ENCODE measurements at places on chromosomes 1 and 21.

DNA sequence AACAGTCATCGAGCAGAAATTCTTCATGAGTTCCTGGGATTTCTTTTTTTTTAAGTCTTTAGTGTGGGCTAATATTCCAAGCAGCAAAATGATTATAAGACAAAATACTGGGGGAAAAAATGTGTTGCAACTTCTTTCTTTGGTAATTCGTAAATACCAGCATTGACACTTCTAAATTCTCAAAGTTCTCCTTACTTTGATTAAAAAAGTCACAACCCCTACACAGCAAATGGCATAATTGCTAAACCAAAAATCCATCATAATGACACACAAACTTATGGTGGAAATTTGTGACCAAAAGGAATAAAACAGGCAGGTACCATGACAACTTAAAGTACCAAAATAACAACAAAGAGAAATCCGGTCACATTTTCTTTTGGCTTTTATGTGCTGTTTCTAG is 585.2 kb upstream of the PKN2 start:
- no peak for DNase-seq

- no peak for DNase-seq
Observed at GRCh38 chr1:7259955-7260354, 474.7 kb downstream of the CAMTA1 start.

- DNase-seq: no peak
Observed at GRCh38 chr1:213987422-213987926, 299 bp upstream of the PROX1 start.

DNA sequence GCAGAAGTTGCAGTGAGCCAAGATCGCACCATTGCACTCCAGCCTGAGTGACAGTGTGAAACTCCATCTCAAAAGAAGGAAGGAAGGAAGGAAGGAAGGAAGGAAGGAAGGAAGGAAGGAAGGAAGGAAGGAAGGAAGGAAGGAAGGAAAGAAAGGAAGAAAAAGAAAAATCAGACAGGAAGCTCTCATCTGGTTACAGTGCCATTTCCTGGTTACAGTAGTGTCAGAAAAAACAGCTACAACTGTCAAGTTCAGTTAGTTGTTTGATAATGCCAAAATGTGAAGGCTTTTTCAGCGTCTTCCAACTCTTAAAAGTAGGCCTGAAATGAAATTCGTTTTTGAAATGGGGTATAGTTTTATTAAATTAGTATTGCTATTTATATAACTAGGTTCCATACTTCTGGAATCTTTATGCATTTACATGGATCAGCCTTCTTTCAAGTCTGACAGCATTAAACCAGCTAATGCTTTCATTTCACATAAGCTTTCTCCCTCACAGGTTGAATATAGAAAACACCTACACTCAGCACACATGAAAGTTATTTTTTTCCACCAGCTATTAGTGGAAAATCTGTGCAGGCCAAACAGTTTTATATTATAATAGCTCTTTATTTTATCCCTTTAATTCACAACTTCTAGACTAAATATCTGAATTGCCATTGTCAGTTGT is 21.2 kb downstream of the PTPN22 start:
- DNase-seq: no peak

DNA sequence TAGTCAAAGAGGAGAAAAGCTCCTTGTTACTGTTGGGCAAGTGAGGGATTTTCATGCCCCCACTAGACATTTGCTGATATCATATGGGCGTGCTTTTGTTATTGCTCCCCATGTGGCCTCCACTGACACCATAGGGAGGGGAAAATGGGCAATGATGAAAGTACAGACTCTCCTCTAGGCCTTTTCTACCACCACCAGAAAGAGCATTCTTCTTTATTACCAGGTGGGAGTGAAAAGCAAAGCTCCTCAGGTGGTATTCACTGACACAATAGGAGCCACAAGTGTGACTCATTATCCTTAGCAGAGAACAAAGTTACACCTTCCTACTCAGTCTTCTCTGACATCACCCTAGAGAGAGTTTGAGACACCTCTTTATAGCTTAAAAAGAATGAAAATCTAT is 667.1 kb downstream of the LTN1 start:
- DNase-seq: no peak

GRCh38 chr1:196105901-196106300 is 502.3 kb downstream of the KCNT2 start:
- DNase-seq: no peak

- DNase-seq: no peak
Observed at GRCh38 chr1:178946416-178946815, 75.5 kb upstream of the ANGPTL1 start.

DNA sequence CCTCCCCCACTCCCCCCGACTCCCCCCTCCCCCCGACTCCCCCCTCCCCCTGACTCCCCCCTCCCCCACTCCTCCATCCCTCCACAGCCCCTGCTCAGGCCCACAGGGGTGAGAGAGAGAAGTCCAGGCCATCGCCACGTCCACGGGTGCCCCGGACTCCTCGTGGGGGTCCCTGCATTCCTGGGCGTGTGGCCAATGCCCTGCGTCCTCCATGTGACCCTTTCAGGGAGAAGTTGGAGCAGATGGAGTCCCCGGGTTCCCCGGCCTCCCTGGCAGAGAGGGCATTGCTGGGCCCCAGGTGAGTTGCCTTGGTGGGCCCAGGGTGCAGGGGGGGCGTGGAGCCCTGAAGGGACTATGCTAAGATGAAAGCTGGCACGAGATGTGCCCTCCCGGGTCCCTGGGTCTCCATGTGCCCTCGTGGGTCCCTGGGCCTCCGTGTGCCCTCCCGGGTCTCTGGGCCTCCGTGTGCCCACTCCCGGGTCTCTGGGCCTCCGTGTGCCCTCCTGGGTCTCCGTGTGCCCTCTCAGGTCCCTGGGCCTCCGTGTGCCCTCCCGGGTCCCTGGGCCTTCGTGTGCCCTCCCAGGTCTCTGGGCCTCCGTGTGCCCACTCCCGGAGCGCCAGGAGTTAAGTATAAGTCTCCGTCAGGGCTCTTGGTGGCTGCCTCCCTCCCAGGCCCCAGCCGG is 52.0 kb downstream of the SLC19A1 start:
- DNase-seq: no peak

- no peak for DNase-seq
Observed at GRCh38 chr1:25671929-25672328, 55.3 kb downstream of the MAN1C1 start.

DNA sequence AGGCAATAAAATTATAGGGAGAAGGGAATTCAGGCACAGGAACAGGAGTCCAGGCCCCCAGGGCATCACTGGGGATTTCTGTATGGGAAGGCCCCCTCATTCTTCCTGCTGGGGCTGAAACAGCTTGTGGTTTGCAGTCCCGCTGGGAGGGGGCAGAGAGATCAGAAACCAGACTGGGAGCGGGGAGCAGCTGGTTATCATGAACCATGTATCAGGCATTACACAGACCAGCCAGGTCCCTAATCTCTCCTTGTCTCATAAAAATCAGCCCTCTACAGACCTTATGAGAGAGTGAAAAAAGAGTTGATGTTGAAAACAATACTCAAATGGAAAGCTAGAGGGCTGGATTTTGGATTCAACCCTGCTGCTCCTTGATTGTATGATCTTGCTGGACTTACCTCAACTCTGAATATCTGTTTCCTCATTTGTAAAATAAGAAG is 93.4 kb upstream of the F3 start:
- no peak for DNase-seq

- no peak for DNase-seq
Observed at GRCh38 chr1:53572815-53573173, 113.6 kb downstream of the DMRTB1 start.

GRCh38 chr1:16140068-16140596 is 15.7 kb downstream of the EPHA2 start:
- no peak for DNase-seq

DNA sequence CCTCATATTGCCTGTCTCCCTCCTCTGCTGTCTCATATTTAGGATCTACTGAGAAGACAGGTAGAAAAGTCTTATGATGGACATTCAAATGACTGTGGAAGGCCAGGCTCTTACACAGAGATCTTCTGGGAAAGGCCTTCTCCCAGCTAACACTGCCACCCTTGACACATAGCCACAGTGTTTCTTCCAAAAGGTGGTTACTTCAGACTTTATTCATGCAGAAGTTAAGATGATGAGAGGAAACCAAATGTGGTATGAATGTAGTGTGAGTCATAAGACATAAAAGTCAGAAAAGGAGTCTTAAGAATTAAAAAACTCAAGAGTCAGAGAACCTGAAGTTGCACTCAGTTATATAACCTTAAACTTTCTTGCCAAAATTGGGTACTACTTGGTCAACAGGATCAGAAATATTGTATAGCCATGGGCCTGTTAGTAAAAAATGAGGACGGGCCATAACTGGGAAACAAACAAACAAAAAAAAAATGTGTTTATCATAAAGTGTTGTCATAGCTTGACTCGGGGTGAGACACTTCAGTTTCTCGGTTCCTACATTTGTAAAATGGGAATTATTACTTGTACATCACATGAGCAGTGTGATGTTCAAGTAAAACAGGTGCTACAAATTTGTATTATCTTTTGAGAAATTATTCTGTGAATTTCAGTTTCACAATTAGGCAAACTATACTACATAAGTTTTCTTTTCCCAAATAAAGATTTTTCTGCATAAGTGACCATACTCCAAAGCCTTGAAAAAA is 1.2 kb upstream of the DENND1B start:
- DNase-seq: no peak

DNA sequence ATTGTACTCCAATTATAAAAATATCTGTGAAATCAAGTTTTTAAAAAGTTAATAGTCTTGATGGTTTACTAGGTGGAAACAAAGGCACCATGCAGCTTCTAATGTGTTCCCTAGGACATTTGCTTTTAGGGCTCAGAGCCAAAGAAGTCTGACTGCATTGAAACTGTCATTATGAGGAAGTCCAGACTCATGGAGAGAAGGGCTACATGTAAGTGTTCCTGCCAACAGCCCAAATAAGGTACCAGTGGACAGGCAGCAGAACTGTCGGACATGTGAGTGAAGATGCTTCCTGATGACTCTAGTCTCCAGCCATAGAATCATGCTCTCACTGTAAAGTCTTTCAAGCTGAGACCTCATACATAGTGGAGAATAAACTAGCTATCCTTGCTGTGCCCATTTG is 287.6 kb downstream of the AKT3 start:
- no peak for DNase-seq

GRCh38 chr1:52348704-52349300 is 17.2 kb downstream of the CC2D1B start:
- DNase-seq: no peak

DNA sequence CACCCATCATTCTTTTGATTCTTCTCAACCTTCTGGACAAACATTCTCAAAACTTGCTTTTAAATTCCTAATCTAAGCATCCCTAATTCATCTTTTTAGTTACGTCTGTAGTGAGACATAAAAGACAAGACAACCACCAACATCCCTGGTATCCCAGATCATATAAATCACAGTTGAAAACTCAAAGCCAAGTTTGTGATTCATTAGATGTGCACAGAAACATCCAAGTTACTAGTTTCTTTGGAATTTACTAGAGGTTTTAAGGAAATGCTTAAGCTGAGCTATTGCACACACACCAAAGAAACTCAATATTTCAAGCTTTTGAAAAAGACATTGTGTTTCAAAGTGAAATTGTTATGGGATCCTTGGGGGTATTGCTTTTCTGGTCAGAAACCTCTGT is 47.6 kb downstream of the ATP6V1G3 start:
- DNase-seq: no peak

- no peak for DNase-seq
Observed at GRCh38 chr1:1794999-1795398, 16.7 kb upstream of the NADK start.

- DNase-seq: no peak
Observed at GRCh38 chr1:207893737-207894582, 17.0 kb downstream of the CD34 start.

DNA sequence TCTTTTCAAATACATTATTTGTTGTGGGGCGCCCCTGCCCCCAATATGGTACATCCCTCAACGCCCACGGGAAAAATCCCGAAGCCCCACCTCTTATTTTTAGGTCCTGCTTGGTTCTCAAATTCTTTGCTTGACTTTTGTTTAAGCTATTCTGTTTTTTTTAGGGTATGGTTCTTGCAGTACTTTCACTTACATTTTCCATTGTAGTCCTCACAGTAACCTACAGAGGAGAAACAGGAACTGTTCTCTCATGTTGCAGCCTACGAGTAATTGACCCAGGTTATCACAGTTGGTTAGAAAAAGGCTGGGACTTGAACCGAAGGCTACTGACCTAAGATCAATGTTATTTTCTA is 697 bp upstream of the C21orf91 start:
- no peak for DNase-seq

DNA sequence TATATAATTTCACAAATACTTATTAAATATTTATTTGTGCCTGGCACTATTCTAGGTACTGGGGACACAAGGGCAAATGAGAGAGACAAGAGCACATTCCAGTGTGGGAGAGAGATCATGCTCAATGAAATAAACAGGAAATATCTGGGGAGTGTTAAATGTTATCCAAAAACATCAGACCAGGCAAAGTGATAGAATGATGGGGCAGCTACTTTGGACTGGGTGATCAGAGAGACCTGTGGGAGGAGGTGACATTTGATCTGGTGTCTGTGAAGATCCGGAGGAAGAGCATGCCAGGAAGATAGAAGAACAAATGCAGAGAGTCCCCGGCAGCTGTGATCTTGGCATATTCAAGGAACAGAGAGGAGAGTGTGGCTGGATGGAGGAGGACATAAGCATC is 27.5 kb upstream of the GNG12 start:
- DNase-seq: no peak

- no peak for DNase-seq
Observed at GRCh38 chr21:25390701-25391100, 216.6 kb downstream of the MRPL39 start.

DNA sequence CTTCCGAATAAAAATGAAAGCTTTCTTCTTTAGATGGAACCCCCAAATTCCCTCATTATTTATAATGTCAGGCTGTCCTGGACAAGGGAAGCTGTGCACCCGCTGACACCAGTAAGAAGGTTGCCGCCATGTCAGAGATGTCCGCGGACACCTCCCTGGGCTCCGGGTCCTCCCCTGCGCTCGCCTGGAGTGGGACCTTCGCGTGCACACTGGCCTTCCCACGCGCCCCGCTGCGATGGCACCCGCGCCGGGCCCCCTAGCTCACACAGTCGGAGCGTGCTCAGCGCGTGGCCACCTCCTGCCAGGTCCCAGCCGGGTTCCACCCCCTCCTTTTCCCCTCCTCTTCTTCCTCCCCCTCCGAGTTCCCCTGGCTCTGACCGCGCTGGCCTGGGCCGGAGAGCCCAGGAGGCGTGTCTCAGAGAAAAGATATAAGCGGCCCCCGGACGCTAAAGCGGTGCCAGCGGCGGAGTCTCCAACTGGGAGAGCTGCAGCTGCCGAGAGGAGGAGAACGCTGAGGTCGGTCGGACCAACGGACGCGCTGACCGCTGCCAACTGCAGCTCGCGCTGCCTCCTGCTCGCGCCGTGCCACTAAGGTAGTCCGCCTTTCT is at the start of gene G0S2:
Gene G0S2 (plus strand): TSS at position 456 of the 608 bp plus-strand sequence. CDS start 273 bp downstream, outside the sequence.
- no peak for DNase-seq

GRCh38 chr1:156490401-156491032 is 10.1 kb downstream of the MEF2D start:
- no peak for DNase-seq

DNA sequence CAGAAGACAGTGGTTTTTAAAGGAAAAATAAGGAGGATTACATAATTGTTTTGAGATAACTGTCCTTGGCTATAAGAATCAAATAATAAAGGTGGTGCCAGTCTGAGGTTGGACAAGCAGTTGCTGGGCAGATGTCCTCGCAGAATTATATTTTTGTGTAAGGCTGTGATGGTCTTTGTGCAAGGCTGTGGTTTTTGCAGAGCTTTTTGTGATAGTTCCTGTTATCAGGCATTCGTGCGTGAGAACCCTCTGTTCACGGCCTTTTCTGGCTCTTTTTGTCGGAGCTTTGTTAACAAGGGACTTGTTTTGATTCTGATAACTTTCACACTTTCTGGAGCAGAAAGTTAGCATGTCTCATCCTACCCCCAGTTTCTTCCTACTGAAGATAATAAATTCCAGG is 33.4 kb downstream of the SH3BP5L start:
- no peak for DNase-seq

Data from stimulated activated CD8-positive, alpha-beta memory T cell treated with anti-CD3 and anti-CD28 coated beads, Interleukin-7, amount 100 ng/mL, for 1 hour (primary cell).